ENCODE measurements at places on chromosomes 12 and 14.

DNA sequence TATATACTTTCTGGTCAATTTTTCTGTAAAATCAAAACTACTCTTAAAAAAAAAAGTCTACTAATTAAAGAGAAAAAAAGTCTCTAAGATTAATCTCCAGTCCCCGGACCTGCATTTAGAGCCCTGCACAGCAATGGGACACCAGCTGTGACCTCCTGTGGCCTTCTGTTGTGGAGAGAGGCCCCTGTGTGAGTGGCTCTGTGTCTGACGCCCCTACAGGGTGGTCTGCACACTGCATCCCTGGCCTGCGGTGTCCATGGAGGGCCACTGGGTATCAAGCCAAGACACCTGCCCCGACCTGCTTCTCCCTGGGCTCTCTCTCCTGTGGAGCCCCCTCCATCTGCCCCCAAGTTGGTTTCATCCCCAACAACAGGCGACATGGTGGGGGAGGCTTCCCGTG, 248.0 kb upstream of the DIO3 start:
- no peak for DNase-seq

DNA sequence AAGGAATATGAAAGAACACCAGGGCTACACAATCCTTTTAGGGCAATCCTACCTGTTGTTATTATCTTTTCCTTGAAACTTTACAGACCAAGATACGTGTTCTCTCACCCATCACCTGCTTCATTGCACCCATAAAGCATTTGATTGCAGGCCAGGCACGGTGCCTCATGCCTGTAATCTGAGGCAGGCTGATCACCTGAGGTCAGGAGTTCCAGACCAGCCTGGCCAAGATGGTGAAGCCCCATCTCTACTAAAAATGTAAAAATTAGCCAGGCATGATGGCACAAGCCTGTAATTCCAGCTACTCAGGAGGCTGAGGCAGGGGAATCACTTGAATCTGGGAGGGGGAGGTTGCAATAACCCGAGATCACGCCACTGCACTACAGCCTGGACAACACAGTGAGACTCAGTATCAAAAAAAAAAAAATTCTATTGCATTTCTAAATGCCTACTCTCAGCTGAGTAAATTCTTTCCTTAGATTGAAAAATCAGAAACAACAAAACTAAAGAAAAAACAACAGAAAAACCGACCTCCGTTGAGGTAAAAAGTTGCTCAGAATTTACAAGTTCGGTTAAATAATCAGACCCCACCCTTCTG, 183.7 kb upstream of the TMEM132C start:
- DNase-seq: no peak

GRCh38 chr14:74982661-74983060, 20.1 kb upstream of the EIF2B2 start:
- DNase-seq: no peak

- DNase-seq: no peak
Observed at GRCh38 chr12:47144769-47145168, 65.0 kb upstream of the AMIGO2 start.

- DNase-seq: no peak
Observed at GRCh38 chr12:124611559-124612409, 44.4 kb upstream of the NCOR2 start.

GRCh38 chr14:63650256-63650952, 8.7 kb upstream of the WDR89 start:
- DNase-seq: peak; percentile 51

GRCh38 chr12:62919838-62920237, 15.1 kb downstream of the PPM1H start:
- DNase-seq: no peak
